ENCODE measurements at places on chromosomes 1 and 21.

- no peak for DNase-seq
These were observed 54.8 kb downstream of the EPRS1 start for GRCh38 chr1:219991511-219991810.

DNA sequence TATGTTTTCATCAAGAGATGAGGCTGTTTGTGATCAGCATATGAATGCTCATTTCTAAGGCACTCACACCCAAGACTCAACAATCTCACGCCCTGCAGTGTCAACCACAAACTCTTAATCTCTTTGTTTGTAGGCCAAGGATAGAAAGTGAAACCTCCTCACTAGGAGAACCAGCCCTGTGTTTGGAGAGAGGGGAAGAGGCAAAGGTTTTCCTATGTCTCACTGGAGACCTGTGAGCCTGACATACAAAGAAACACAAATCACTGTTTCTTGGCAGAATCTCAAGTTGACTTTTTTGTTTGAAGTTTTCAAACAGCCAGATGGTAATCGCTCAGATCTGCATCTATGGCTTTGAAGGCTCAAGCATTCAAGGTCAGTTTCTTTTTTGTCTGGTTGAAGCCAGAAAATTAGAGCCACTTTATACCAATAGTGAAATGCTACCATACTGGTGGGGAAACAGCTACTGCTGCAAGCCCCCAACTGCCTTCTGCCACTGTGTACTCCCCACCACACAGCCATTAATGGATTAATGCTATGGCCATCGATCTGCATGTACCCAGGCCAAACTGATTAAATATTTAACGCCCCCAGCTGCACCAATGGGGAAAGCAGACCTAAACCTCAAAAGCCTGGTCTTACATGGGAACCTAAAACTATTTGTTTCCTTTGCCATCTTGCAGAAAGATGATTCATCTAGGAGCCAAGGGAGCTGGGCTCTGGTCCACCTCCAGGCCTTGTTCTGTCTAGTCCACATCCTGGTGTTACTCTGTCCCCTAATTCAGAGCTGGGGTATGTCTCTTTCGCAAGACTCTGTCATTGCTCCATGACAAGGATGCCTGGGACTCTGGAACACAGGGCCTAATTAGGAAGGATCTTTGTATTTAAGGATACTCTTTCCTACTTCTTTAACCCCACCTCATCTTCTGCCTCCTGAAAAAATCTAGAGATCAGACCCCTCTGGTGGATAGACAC is 16.3 kb downstream of the PDZK1 start:
- peak; percentile 8 for DNase-seq

DNA sequence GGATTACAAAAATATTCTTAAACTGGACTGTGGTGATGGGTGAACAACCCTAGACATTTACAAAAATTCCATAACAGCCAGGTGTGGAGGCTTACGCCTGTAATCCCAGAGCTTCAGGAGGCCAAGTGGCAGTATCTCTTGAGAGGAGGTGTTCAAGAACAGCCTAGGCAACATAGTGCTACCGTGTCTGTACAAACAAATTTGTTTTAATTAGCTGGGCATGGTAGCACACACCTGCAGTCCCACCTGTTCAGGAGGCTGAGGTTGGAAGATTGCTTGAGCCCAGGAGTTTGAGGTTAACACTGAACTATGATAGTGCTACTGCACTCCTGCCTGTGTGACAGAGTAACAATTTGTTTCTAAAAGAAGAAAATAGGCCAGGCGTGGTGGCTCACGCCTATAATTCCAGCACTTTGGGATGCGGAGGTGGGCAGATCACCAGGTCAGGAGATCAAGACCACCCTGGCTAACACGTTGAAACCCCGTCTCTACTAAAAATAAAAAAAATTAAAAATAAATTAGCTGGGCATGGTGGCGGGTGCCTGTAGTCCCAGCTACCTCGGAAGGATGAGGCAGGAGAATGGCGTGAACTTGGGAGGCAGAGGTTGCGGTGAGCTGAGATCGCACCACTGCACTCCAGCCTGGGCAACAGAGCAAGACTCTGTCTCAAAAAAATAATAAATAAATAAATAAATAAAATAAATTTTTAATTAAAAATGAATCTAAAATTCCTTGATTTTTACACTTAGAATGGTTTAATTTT is 37.1 kb downstream of the ARID4B start:
- DNase-seq, result no peak

GRCh38 chr1:196381544-196381943 is 226.7 kb downstream of the KCNT2 start:
- DNase-seq, result no peak

GRCh38 chr1:184747089-184747955 is 7.3 kb downstream of the EDEM3 start:
- no peak for DNase-seq

- no peak for DNase-seq
These were observed 12.5 kb downstream of the MACO1 start for GRCh38 chr1:25443030-25443699.

- DNase-seq, result no peak
These were observed at the start of gene S100A12 for GRCh38 chr1:153375511-153375910. TSS of gene S100A12 (minus strand) at chr1:153375621. CDS start at chr1:153374592, 1,029 bp downstream.

GRCh38 chr1:211788626-211789025 is 41.9 kb downstream of the LPGAT1 start:
- DNase-seq, result no peak

DNA sequence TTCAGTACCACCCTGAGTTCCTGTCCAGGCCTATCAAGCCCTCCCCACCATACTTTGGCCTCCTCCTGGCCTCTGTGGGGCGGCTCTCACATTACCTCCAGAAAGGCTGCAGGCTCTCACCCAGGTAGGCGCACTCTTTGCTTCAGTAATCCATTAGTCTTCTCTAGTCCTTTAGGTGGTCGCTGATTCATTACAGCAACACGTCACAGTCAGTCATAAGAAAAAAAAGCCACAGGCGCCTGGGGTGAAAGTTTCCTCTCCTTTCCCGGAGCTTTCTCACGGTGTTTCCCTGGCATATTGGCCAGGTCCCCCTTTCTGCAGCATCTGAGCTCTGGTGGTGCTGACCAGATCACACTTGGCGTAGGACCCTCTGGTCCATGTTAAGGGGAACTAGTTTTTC is 12.1 kb downstream of the SLFNL1 start:
- no peak for DNase-seq

- DNase-seq, result no peak
These were observed 92.9 kb upstream of the FGGY start for GRCh38 chr1:59204001-59204400.

DNA sequence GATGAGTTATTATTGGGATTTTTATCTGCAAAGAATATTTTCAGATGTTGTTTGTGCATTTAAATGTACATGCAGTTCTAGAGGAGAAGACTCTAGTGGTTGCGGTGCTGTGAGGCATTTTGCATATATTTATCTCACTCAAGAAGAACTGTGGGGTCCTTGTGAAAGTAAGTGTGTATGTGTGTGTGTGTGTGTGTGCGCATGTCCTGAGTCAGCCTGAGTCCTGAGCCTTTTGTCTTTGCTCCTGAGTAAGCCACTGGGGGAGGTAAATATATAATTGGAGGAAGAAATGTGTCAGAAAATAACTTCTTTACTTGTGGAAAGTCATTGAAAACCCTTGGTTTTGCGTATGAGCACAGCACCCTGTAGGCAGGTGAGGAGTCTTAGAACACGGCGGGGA is 55.6 kb upstream of the CD34 start:
- no peak for DNase-seq

GRCh38 chr1:31725134-31725533 is 21.3 kb upstream of the COL16A1 start:
- no peak for DNase-seq

DNA sequence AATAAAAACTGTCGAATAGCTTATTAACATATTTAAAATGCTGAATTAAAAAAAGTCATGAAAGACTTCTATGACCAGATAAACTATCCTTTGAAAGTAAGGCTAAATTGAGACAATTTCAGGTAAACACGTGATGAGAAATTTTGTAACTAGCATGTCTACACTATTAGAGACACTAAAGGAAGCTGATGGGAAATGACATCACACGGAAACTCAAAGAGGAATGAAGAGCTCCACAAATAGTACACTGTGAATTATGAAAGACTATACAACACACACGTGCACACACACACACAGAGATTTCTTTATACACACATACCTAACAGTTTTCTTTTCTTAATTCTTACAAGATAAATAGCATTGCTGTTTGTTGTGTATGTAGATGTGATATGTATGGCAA is 70.9 kb upstream of the PLA2G4A start:
- DNase-seq, result no peak

- no peak for DNase-seq
These were observed 391.6 kb upstream of the VAMP3 start for GRCh38 chr1:7379441-7379971.

DNA sequence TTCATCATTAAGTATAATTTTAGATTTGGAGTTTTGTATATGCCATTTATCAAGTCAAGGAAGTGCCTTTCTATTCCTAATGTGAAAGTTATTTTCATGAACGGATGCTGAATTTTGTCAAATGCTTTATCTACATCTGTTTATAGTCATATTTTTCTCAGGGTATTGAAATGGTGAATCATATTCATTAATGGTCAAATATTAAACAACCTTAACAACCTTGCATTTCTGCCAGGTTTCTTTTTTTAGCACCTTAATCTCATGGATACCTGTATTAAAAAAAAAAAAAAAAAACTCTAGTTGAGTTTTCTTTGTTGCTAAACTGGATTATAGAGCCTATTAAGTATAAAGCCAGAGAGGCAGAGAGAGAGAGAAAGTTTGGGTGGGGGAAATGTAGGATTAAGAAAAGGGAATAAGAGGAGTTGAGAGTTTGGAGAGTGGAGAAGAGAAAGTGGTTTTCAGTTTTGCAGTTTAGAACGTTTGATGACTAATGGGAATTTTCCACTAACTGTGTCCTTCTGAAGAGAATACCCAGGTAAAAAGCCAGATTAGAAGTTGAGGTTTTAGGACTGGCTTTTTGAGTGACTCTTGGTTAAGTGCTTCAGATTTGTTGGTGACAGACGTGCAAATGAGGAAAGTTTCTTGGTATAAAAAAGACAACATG is 305.0 kb downstream of the HLX start:
- DNase-seq, result no peak

All from stimulated activated CD8-positive, alpha-beta memory T cell treated with anti-CD3 and anti-CD28 coated beads, Interleukin-15, amount 100 ng/mL, for 48 hours (primary cell).